NCI-H82 (cell line): ENCODE measurements at places on chromosomes 5 and 9.
A peak's percentile ranks its signal among the peaks of the same experiment; 100 is the strongest.

- peak; percentile 66 for DNase-seq
Observed at GRCh38 chr9:96219026-96219899, 82.7 kb downstream of the HSD17B3 start.

GRCh38 chr9:105316703-105317102, 72.3 kb downstream of the SLC44A1 start:
- DNase-seq = no peak

GRCh38 chr5:104361932-104362331, 799.3 kb upstream of the NUDT12 start:
- no peak for DNase-seq

GRCh38 chr5:82798676-82799075, 278.5 kb downstream of the TMEM167A start:
- DNase-seq = no peak

DNA sequence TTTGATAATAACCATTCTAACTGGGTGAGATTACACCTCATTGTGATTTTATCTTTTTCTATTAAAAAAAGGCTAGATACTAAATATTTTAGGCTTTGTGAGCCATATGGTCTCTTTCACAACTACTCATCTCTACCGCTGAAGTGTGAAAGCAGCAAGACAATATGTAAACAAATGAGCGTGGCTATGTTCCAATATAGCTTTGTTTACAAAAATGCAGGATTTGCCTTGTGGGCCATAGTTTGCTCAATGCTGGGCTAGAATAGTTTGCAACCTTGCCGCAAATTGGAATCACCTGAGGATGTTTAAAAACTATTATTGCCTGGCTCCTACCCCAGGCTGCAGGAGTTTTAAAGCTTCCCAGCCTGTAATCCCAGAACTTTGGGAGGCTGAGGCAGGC, 10.2 kb upstream of the GPR150 start:
- no peak for DNase-seq

- DNase-seq = peak; percentile 9
Observed at GRCh38 chr5:132437604-132438266, 52.8 kb downstream of the IRF1 start.

- no peak for DNase-seq
Observed at GRCh38 chr9:114690308-114690707, 8.3 kb upstream of the TEX48 start.

- DNase-seq = peak; percentile 95
Observed at GRCh38 chr5:176784218-176785165, 25.9 kb upstream of the UNC5A start.

DNA sequence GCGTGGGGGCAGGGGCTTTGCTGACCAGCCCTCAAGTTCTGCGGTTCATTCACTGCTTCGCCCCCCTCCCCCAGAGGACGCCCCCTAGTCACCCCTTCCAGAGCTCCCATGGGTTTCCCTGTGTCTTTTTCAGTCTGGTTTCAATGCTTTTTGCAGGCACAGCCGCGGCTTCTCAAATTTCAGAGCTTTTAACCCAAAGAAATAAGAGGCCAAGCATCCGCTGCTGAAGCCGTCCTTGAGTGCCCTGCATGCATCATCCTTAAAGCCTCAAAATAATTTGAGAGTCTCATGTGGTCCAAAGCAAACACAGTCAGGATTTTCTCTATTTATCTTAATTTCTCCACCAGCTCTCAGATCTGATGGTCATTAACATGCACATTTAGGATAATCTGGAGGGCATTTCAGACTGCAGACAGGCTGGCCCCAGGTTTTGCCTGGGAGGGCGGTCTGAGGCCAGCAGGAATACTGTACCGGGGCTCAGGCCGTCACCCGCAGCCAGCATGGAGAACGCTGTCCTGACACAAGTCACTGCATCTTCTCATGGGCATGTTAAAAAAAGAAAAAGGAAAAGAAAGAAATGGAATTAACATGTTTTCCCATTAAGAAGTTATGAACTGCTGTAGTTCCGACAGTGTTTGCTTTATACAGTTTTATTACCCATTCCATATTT, 420.8 kb upstream of the IRX4 start:
- DNase-seq = no peak

DNA sequence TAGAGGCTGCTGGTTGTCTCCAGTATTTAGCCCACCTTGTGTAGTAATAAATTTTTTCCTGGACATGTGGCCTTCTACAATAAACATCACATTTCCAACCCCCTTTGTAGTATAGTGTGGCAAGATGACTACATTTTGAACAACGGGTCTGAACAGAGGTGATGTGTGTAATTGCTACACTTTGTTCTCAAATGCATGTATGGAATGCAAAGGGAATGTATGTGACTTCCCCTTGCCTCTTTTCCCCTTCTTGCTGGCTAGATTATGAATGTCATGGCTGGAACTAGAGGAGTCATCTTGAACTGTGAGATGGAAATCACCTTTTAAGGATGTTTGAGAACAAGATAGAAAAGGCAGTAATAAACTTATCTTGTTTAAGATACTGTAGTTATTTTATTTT, 54.5 kb downstream of the PRR16 start:
- no peak for DNase-seq

GRCh38 chr5:10331341-10331796, 22.1 kb upstream of the MARCHF6 start:
- DNase-seq = no peak

DNA sequence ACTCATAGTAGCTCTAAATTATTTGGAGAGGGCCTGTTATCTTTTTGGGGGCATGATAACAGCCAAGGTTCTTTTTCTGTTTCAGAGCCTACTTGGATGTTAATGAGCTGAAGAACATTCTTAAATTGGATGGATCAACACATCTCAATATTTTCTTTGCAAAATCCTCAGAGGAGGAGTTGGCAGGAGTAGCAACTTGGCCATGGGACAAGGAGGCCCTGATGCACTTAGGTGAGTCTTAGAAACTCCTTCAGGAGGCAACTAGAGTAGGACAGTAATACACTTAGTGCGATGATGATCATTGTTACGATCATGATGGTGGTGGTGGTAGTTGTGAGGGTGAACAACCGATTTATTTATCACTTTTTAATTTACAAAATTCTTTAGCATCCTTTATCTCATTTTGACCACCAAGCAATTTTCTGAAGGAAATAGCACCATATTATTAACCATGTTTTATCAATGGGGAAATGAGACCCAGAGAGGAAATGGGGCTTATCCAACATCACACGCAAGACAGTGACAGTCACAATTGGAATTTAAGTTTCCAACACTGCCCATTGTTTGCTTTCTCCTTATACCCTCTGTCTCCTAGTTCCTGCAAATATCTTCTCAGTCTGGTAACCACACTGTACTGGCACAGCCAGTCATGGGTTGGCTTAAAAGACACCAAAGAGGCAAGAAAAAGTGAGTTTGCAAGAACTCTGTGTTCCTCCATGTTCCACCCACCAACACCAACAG, 54.0 kb downstream of the PAPPA start:
- DNase-seq = no peak

GRCh38 chr5:76145945-76146344, 62.8 kb downstream of the SV2C start:
- peak; percentile 60 for DNase-seq

DNA sequence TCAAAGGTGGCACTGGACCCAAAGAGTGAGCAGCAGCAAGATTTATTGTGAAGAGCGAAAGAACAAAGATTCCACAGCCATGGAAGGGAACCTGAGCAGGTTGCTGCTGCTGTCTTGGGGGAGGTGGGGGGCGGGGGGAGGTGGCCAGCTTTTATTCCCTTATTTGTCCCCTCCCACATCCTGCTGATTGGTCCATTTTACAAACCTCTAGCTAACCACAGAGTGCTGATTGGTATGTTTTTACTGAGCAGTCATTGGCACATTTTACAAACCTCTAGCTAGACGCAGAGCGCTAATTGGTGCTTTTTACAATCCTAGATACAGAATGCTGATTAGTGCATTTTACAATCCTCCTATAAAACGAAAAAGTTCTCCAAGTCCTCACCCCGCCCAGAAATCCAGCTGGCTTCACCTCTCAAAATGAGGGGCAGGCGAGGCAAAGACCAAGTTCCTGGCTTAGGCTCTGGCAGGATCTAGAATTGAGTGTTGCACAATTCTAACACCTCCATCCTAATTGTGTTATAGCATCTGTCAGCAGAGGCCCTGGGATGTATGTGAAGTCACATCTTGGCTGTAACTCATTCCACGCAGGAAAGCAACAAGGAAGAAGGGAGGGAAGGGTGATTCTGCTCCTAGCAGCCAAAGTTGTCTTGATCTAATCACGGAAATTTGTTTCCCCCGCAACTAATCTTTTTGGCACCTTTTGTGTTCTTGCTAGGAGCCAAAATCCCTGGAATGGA, 34.3 kb downstream of the ROR2 start:
- DNase-seq = no peak
